ENCODE measurements at places on chromosomes 4 and X.

DNA sequence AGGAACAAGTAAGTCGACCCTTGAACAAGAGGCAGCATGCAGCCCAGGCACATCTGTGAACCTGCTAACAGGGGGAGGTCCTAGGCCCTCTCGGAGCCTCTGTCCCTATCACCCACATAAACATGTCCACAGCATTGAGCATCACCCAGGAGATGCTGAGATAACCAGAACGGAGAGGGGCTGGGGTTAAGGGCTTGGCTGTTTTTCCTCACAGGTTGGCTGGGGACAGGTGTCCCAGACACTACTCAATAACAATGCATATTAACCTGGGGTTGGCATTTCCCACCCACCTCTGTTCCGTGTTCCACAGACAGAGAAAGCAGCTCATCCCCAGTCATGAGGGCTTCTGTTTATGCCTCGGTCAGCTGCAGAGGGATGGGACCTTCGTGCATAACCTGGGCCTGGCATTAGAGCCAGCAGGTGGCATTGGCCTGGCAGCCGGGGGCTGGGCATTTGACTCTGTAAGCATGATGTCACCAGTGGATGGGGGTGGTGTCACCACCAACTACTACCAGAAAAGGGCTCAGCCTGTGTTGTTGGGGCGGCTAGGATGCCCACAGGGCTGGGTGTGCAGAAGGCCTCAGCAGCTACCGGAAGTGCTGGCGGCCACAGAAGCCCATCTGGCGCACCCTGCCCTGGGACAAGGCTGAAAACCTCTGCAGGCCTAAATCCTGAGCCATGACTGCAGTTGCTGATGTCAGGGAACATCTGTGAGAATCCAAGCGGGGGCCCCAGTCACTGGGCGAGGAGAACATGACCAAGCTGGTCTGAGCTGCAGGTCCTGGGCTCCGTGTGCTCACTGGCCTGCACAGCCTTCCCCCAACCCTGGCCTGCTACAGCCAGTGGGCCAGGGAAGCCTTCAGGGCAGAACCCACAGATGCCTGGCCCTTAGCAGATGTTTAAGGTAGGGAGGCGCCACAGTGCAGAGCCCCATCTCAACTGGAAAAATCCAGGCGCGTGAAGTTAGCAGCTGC, 351.4 kb downstream of the NR3C2 start:
- DNase-seq: no peak

DNA sequence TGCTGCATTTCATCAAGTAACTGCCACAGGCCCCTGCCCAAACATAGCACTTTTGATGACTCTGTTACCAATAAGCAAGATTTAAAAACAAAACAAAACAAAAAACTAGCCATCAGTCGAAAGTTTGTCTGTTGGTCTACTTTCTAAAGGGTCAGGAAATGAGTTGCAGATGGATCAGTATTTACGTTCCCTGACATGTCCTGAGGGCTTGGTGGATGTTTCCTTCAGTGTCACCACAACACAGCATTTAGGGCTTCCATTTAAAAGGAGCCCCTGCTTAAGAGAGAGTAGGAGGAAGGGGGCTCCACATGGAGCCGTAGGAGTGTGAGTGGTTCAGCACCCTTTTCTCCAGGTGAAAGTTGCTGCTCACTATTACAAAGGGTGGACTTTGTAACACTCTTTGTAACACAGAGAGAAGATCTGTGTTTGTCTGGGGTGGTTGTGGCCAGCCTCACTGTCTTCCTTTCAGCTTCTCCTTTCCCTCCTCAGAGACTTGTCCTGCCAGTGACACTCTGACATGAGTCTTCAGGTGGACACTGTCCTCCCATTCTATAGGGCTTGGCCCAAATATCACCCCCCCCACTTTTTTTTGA, 167.5 kb upstream of the PDE5A start:
- no peak for DNase-seq

DNA sequence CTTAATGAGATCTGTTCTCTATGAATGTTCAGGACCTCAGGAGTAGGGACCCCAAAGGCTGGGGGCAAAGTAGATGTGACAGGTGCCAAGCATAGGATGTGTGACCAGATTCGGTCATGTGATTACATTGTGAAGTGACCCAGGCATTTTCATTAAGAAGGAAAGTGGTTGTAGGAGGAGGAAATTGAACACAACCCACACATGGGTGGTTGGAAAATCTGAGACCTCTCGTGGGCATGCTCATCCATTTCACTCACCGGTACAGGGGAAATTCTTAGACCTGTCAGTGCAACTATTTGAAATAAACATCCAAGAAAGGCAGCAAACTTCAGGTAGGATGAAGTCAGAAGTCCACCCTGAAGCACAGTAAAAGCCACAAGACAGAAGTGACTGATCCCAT, 43.5 kb upstream of the CD99 start:
- no peak for DNase-seq

DNA sequence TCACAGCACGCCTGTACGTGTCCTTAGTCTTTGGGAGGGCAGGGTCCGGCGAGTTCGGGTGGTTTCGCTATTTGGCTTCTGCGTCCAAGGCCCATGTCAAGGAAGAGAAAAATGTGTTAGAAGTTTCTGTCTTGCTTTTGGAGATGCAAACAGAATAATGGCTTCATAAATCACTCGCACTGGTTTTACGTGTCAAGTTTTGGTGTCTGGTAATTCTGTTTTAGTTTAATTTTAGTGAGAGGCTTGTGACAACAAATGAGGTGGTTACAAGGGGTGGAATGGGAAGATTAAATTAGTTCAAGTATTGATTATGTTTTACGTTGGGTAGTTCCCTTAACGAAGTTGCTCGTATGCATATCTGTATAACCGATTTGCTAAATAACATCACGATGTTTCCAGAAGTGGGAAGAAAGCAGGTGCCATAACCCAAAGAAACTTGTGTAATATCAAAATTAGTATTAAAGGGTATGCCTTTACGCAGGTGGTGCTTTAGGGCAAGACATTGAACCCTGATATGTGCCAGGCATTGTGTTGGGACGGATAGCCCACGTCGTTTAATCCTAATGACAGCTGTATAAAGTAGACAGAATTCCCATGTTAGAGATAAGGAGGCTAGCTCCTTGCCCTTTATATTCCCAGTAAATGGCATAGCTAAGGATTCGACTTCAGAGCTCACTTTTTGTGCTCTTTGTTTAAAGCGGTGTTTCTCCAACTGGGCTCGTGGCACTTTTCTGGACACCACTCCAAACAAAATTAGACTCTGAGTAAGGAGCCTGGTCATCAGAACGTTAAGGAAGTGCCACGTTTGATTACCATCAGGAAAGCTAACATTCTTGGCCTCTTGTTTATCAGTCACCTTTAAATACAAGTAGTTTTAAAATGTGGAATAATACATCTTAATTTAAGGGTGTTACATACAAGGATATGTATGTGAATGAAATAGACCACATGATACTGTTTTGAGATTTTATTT, 843 bp downstream of the RPL34 start:
- no peak for DNase-seq
